Gastrocnemius medialis (tissue), 4 donors: ENCODE measurements at places on chromosomes 12 and 14. TPM values are rescaled to one million over a fixed set of nuclear protein-coding genes. Genes with fewer than 3 reads are reported as not detected.

- no peaks in the 10 kb centered on the region for H3K27me3 ChIP-seq
- no peak overlapping the region for H3K4me3 ChIP-seq
- H3K36me3 ChIP-seq, result no peaks in the 10 kb centered on the region
Observed at GRCh38 chr12:50062728-50063460, 5.5 kb downstream of the ASIC1 start.

- no peaks in the 10 kb centered on the region for H3K27me3 ChIP-seq
- no peak for DNase-seq
- no peaks in the 10 kb centered on the region for H3K4me1 ChIP-seq
- no peak overlapping the region for H3K4me3 ChIP-seq
- no peaks in the 10 kb centered on the region for H3K36me3 ChIP-seq
- no peak overlapping the region for H3K27ac ChIP-seq
Observed at GRCh38 chr14:26261368-26262122, 336.3 kb downstream of the NOVA1 start.

DNA sequence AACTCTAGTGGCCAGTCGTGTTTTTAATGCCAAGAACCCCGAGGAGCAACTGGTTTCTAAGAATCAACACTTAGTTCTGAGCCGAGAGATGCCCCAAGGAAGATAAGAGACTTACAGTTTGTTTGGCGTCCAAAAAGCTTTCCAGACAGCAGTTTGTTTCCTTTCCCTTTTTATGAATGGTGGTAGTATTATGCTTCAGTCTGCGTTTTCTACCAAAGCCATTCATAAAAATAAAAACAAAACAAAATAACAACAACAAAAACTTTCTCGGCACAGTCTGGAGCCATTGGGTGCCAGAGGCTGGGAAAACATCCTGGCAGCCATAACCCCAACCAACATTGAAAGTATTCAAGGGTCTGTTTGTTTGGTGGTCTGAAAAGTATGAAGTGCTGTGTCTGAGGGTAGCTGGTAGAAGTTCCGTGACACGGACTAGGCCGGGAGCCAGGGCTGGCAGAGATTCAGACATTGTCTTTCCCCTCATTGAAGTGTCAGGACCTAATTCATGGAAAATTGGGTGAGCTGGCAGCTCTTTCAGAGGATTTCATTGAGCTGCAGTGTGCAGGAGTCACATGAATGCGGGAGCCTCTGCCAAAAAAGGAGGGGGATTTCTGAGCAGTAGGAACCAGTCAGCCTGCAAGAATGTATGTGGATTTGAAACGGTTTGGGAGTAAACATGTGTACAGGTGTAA lies 124.2 kb downstream of the HMGA2 start:
- no peak overlapping the region for H3K4me3 ChIP-seq
- peak; percentile 11 for DNase-seq
- no peaks in the 10 kb centered on the region for H3K36me3 ChIP-seq
- no peak overlapping the region for H3K27ac ChIP-seq

DNA sequence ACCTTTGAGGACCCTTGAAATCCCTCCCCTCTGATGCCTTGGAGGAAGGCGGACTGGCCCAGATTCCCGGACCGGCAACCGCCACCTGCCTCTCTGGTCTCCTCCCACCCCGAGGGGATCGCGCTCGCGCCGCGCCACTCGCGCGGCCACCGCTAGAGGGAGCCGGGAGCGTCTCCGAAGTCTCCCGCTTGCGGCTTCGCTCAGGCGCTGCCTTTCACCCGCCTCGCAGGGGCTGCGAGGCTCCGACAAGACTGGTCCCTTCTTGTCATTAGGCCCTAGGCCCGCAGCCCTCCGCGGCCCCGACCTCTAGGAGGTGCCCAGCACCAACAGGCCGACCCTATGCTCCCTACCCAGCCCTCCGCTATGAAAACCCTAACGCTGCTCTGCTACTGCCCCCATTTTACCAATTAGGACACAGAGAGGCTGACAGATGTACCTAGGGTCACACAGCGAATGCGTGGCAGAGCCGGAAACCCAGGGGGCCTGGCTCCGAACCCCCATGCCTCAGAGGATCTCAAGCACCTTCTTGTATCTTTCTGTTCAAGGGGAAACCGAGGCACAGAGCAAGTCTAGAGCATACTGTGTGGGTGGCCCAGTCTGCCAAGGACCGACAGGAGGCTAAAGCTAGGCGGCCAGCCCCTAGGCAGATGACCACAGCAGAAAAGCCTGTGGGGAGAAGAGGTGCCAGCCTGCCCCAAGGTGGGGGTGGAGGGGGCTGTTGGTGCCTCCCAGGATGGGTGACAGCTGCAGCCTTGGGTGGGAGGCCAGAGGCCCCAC lies 21.4 kb upstream of the VSX2 start:
- peak overlapping the region; percentile 39 for H3K4me3 ChIP-seq
- peak; percentile 6 for DNase-seq
- peaks cover 9% of the 10 kb centered on the region for H3K27me3 ChIP-seq
- no peak overlapping the region for H3K27ac ChIP-seq
- no peaks in the 10 kb centered on the region for H3K4me1 ChIP-seq
- H3K36me3 ChIP-seq, result no peaks in the 10 kb centered on the region

GRCh38 chr12:28189784-28190320 lies 404 bp upstream of the CCDC91 start:
- no peaks in the 10 kb centered on the region for H3K36me3 ChIP-seq
- no peak for DNase-seq
- peaks cover 16% of the 10 kb centered on the region for H3K4me1 ChIP-seq
- peak overlapping the region; percentile 90 for H3K4me3 ChIP-seq

GRCh38 chr12:120376934-120377572 lies 8.1 kb upstream of the MSI1 start:
- DNase-seq, result no peak
- H3K27ac ChIP-seq, result no peak overlapping the region
- no peak overlapping the region for H3K4me3 ChIP-seq

DNA sequence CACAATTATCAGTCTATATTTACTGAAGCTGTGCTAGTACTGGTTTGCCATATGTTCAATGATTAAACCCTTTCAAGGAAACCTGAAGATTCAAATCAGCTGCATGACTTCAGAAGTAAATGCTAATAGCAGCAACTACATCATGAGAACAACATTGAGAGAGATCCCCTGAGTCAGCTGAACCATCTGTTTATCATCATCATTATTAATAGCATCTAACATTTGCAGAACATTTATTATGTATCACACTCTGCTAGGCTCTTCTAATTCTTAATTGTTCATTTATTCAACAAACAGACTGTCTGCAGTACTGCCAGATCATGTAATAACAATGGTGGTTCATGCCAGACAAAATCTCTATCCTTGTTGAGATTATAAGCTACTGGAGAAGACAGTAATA lies 157.4 kb downstream of the KLHL28 start:
- H3K4me1 ChIP-seq, result no peaks in the 10 kb centered on the region
- no peak for DNase-seq
- no peak overlapping the region for H3K27ac ChIP-seq
- H3K27me3 ChIP-seq, result no peaks in the 10 kb centered on the region

Gene TDG
- 5.1 TPM for total RNA-seq

DNA sequence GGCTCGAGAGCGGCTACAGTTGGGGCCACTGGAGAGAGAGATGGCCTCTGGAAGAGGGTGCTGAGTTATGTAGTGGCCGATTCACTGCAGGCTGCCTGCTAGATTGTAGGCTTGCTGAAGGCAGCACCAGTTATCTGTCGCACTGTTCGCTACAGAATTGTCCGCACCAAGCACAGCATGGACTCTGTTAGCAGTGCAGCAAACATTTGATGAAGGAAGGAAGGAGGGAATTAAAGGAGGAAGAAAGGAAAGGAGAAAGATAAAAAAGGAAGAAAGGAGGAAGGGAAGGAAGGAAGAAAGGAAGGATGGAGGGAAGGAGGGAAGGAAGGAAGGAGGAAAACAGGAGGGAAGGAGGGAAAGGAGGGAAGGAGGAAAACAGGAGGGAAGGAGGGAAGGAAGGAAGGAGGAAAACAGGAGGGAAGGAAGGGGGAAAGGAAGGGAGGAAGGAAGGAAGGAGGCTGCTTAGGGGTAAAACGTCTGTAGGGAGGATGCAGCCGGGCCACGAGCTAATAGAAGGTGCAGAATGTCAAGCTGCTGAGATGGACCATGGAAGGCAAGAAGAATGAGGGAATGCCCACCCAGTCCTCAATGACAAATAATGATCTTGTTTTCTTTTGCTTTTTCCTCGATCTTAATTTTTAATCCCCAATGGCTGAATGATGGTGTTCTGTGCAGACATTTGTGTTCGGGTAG lies 27.3 kb upstream of the ADIPOR2 start:
- DNase-seq, result no peak
- H3K27ac ChIP-seq, result peak overlapping the region; percentile 62
- no peaks in the 10 kb centered on the region for H3K36me3 ChIP-seq
- H3K4me3 ChIP-seq, result no peak overlapping the region
- H3K27me3 ChIP-seq, result no peaks in the 10 kb centered on the region
- H3K4me1 ChIP-seq, result peaks cover 33% of the 10 kb centered on the region

DNA sequence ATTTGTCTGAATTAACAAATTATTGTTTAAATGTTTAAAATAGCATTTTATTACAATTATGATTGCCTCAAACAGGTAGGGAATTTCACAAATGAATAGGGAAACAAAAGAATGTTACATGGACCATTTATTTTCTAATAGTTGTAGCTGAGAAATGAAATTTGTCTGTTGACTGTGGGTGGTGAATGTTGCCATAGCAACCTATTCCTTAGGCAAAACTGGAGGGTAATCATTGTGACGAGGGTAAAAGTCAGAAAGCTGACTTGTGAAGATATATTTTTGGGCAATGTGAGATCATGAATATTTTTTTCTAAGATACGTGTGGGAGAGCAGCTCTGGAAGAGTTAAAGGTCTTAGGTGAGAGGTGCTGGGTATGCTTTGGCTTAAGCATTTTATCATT lies 24.2 kb upstream of the CLEC14A start:
- no peaks in the 10 kb centered on the region for H3K36me3 ChIP-seq
- H3K27me3 ChIP-seq, result no peaks in the 10 kb centered on the region
- H3K4me3 ChIP-seq, result no peak overlapping the region
- no peak overlapping the region for H3K27ac ChIP-seq
- no peak for DNase-seq

GRCh38 chr14:33529787-33530757 lies 420.8 kb downstream of the EGLN3 start:
- no peak for DNase-seq
- no peaks in the 10 kb centered on the region for H3K27me3 ChIP-seq
- no peaks in the 10 kb centered on the region for H3K36me3 ChIP-seq
- H3K4me1 ChIP-seq, result peaks cover 4% of the 10 kb centered on the region

GRCh38 chr12:117333331-117333881 lies 28.0 kb downstream of the NOS1 start:
- H3K27me3 ChIP-seq, result no peaks in the 10 kb centered on the region
- no peaks in the 10 kb centered on the region for H3K36me3 ChIP-seq
- no peak overlapping the region for H3K4me3 ChIP-seq
- DNase-seq, result no peak
- H3K4me1 ChIP-seq, result peaks cover 15% of the 10 kb centered on the region
- no peak overlapping the region for H3K27ac ChIP-seq

DNA sequence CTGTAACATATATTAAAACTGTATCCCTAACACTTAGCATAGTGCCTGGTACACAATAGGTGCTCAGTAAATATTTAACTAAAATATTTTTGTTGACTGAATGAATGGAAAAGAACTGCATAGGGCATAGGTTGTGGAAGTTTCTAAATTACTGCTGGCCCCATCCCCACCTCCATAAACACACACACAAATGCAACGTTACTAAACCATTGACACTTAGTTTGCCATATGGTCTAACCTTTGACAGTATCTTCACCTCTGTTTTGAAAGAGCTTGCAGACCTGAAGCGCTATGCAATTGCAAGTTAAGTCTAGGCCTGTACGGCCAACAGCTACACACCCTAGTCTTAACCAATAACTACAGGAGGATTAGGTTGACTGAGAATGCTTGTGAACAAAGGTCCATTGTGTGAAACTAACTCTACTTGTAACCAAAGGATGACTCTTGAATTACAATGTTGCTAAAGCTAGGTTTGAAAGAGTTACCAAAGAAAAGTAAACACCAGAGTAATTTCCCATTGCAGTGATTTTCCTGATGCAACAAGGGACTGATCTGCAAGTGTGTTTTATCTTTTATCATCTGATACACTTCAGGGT lies 924 bp upstream of the MANSC1 start:
- DNase-seq, result no peak
- no peaks in the 10 kb centered on the region for H3K36me3 ChIP-seq
- no peak overlapping the region for H3K27ac ChIP-seq
- H3K4me1 ChIP-seq, result peaks cover 6% of the 10 kb centered on the region

Gene MIPOL1
- 3.4 TPM for total RNA-seq

DNA sequence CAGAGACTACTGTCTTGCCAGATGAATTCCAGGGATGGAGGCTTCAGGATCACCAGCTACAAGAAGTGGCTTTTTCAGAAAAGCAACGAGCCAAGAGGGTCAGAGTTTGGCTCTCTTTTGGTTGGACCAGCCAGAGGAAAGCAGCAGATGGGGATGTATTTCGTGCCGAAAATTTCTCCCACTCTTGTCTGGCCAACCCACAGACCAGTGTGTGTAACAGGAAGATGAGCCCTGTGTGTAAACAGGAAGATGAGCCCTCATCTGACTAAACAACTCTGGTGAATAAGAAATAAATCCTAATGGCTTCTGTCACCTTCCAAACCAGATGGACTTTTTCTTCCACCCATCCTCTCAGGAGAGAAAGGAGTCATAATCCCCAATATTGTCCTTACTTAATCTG lies 13.1 kb downstream of the GPR68 start:
- H3K27me3 ChIP-seq, result no peaks in the 10 kb centered on the region
- H3K27ac ChIP-seq, result no peak overlapping the region
- peaks cover 45% of the 10 kb centered on the region for H3K36me3 ChIP-seq
- H3K4me1 ChIP-seq, result no peaks in the 10 kb centered on the region

DNA sequence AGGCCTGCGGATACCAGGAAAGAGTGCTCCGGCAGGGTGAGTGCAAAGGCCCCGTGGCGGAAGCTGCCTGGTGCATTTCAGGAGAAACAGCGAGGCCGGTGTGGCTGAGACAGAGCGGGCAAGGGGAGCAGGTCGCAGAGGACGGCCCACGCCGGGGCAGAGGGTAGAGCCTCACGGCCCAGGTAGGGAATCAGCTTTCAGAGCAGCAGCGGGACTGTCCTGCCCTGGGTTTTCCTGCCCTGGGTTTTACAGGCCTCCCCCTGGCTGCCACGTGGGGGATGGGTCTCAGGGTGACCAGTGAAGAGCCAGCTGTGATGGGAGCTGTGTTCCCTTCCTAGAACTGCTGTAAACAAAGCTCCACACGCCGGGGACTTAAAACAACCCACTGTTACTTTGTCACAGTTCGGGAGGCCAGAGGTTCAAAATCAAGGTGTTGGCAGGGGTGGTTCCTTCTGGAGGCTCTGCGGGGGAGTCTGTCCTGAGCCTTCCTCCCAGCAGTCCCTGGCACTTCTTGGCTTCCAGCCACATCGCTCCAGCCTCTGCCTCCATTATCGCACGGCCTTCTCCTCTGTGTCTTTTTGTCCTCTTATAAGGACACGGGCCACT lies 10.4 kb downstream of the NCOR2 start:
- DNase-seq, result no peak
- H3K27me3 ChIP-seq, result no peaks in the 10 kb centered on the region
- H3K4me3 ChIP-seq, result no peak overlapping the region
- peaks cover 59% of the 10 kb centered on the region for H3K4me1 ChIP-seq
- no peak overlapping the region for H3K27ac ChIP-seq
- no peaks in the 10 kb centered on the region for H3K36me3 ChIP-seq

Gene SAMD15
- not detected for total RNA-seq

- no peak for DNase-seq
- no peaks in the 10 kb centered on the region for H3K36me3 ChIP-seq
- no peak overlapping the region for H3K4me3 ChIP-seq
- H3K4me1 ChIP-seq, result no peaks in the 10 kb centered on the region
- H3K27me3 ChIP-seq, result no peaks in the 10 kb centered on the region
- no peak overlapping the region for H3K27ac ChIP-seq
Observed at GRCh38 chr12:24608637-24609285, 340.1 kb downstream of the BCAT1 start.
